Caco-2 (cell line): ENCODE measurements at places on chromosomes 12 and 14. TPM values are rescaled to one million over a fixed set of nuclear protein-coding genes. Genes with fewer than 3 reads are reported as not detected.

- DNase-seq, result no peak
Measured at GRCh38 chr12:56518570-56518969, 3.0 kb upstream of the RBMS2 start.

DNA sequence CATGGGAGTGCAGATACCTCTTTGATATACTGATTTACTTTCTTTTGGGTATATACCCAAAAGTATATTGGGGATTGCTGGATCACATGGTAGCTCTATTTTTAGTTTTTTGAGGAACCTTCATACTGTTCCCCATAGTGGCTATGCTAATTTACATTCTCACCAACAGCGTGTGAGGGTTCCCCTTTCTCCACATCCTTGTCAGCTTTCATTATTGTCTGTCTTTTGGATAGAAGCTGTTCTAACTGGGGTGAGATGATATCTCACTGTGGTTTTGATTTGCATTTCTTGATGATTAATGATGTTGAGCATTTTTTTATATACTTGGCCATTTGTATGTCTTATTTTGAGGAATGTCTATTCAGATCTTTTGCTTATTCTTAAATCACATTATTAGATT, 44.1 kb upstream of the JDP2 start:
- no peak for DNase-seq

Gene DCN
- 0.95 TPM in 1 of 2 replicates, not detected in the other for total RNA-seq

- no peak for DNase-seq
Measured at GRCh38 chr12:130138478-130138877, 23.8 kb upstream of the FZD10 start.
